NCI-H2081 treated with DMSO at 0.1 percent for 48 hours (cell line): ENCODE measurements at places on chromosomes 5 and 9.

GRCh38 chr9:136720251-136720897 lies 8.0 kb downstream of the DIPK1B start:
- no peak for DNase-seq

- no peak for DNase-seq
Observed at GRCh38 chr5:133792655-133793054, 175.8 kb downstream of the C5orf15 start.

- DNase-seq: no peak
Observed at GRCh38 chr5:145922059-145922458, 14.3 kb upstream of the SH3RF2 start.

DNA sequence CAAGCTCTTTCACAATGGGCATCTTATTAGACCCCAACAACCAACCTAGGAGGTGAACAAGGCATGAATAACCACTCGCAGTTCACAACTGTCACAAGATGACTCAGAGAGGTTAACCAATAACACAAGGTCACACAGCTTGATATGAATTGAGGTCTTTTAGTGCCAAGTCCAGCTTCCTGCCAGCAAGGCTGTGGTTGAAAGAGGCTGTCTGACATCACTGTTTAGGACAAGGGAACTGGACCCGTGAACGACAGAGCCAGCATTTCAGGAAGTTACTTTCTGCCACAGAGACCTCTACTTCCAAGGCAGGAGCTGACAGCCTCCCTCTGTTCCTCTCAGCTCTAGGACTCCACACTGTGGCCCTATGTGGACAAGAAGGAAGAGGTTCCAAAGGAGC lies 53.4 kb upstream of the ALDH1B1 start:
- DNase-seq: no peak

- no peak for DNase-seq
Observed at GRCh38 chr5:15142458-15142857, 270.9 kb upstream of the ANKH start.

- no peak for DNase-seq
Observed at GRCh38 chr5:116076496-116076895, 8.3 kb upstream of the COMMD10 start.

DNA sequence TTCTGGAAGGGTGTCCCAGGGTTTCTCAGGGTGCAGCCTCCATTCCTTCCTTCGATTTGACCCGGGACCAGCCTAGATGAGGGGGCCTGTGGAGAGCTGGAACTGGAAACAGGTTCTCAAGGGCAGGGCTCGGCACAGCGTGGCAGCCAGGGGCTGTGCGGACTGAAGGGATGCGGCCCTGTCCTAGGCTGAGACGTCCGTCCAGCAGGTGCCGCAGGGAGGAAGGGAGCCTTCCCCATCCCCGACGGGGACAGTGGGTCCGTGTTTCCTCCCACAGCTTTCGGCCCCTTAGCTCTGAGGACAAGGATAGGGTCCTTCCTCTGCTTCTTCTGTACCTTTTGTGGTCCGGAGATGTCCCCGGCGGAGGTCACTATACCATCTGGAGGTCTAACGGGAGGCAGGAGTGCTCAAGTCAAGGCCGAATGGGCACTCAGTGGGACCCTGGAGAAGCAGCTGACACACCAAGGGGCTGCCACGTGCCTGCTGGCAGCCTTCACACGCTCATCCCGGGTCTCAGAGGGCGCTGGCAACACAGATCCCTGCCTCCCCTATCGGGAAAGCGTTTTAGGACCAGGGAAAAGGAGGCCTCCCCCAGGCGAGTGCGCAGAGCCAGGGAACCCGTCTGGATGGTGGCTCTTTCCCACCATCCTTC lies 49.9 kb downstream of the USP20 start:
- no peak for DNase-seq

DNA sequence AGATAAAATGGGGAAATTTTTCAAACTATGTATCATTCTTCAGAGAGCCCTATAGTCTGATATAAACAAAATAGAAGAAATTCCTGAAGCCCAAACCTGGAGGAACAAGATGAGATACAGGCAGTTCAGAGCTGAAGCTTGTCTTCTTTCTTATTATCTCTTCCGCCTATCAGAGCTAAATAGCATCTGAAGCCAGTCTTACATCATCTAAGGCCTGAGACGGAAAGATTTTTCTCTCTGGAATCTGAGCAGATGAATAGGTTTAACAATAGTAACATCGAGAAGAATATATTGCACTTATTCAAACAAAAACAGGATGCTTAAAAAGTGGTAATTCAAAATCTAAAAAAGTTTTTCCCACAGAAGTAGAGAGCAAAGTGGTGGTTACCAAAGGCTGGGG lies 59.8 kb downstream of the LPAR1 start:
- no peak for DNase-seq

- no peak for DNase-seq
Observed at GRCh38 chr5:158456756-158457155, 597.8 kb upstream of the CLINT1 start.

GRCh38 chr9:119052339-119053030 lies 316.8 kb downstream of the BRINP1 start:
- DNase-seq: no peak

GRCh38 chr5:143428738-143429420 lies 25.4 kb upstream of the NR3C1 start:
- no peak for DNase-seq

- no peak for DNase-seq
Observed at GRCh38 chr5:161387121-161387520, 159.4 kb downstream of the GABRB2 start.

GRCh38 chr9:113187929-113188595 lies 33.0 kb downstream of the FKBP15 start:
- no peak for DNase-seq

- no peak for DNase-seq
Observed at GRCh38 chr9:136544548-136544963, 1.3 kb downstream of the NOTCH1 start.
